ENCODE measurements at places on chromosomes 12 and 14.

DNA sequence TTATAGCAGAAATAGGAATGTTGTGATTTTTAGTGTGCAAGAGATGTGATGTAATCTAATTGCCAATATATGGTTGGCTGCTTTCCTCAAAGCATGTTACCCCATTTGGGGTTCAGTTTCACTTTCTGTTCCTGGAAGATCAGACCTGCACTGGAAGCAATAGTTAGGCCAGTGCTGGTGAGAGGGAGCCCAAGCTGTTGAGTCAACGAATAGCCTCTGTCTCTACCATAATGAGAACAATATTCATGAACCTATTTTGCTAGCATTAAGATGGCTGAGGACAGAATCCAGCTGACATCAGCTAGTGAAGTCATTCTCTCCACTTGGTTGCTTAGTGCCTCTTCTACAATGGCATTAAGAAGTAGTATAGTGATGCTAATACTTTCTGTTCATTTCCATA is 379.9 kb upstream of the DCN start:
- no peak for DNase-seq

DNA sequence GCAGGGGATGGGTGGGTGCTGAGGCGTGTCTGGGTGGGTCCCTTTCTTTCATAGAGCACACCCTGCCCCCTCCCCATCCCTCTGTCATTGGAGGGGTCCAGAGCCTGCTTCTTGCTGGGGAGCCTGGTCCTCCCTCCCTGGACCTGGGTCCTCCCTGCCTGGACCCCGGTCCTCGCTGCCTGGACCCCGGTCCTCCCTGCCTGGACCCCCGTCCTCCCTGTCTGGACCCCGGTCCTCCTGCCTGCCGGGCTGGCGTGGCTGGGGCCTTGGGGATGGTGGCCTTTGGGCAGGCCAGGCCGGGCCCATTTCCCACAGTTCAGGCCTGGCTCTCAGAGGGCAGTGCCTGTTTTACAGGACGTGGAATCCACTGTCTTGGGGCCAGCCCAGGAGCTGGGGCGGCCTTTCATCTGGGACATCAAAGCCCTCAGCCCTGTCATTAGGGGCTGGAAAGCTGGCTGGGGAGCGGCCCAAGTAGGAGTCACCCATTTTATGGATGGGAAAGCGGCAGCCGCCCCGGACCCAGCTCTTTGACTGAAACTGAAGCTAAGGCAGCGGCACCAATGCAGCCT is 44.6 kb downstream of the KIF26A start:
- no peak for DNase-seq

DNA sequence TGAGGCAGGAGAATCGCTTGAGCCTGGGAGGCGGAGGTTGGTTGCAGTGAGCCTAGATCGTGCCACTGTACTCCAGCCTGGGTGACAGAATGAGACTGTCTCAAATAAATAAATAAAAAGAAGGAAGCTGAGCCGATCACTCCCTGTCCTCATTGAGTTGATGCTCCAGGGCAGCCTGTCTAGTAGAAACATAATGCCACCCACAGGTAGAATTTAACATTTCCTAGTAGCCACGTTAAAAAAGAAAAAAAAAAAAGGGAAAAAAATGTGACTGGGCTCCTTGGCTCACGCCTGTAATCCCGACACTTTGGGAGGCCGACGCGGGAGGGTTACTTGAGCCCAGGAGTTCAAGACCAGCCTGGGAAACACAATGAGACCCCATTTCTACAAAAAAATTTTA is 135.7 kb downstream of the SCARB1 start:
- DNase-seq, result no peak

DNA sequence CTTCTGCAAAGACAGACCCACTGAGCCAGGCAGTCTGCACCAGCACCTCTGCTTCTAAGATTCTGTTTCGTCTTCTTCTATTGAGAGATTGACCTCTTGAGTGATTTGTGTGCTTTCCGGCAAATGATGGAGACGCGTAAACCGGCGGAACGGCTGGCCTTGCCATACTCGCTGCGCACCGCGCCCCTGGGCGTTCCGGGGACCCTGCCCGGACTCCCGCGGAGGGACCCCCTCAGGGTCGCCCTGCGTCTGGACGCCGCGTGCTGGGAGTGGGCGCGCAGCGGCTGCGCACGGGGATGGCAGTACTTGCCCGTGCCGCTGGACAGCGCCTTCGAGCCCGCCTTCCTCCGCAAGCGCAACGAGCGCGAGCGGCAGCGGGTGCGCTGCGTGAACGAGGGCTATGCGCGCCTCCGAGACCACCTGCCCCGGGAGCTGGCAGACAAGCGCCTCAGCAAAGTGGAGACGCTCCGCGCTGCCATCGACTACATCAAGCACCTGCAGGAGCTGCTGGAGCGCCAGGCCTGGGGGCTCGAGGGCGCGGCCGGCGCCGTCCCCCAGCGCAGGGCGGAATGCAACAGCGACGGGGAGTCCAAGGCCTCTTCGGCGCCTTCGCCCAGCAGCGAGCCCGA is 703 bp downstream of the ASCL4 start:
- peak; percentile 31 for DNase-seq

- DNase-seq, result no peak
These were observed 113.9 kb downstream of the GCH1 start for GRCh38 chr14:54788701-54789100.

DNA sequence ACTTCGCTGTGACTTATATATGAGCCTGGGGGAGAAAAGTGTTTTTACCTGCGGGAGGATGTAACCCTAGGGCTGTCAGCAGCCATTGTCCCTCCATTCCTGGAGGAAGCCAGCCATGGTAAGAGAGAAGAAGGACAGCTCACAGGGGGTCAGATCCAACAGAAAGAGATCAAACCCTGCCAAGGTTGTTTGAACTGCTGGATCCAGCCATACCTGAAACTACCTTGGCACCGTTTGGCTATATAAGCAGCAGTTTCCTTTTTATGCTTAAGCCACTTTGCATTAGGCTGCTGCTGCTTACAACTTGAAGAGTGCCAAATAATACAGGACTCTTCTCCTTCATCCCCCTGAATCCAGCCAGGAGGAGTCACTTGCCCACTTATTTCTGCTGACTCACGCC is 205.5 kb downstream of the PHETA1 start:
- DNase-seq, result no peak

- no peak for DNase-seq
These were observed 406.4 kb downstream of the SNAPC1 start for GRCh38 chr14:62168564-62169155.

DNA sequence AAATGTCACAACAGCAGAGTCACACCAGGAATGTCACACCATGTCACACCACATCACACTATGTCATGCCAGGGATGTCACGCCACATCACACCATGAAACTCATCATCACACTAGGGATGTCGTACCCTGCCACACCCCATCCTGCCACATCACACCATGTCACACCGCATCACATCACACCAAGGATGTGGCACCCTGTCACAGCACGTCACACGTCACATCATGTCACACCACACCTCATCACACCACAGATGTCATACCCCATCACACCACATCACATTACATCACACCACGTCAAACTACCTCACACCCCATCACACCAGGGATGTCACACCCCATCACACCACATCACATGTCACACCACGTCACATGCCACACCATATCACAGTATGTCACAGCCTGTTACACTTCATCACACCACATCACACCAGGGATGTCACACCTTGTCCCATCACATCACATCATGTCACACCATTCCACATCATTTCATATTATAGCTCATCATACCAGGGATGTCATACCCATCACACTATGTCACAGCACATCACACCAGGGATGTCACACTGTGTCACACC is 90.9 kb downstream of the TMEM121 start:
- no peak for DNase-seq

- no peak for DNase-seq
These were observed 202.7 kb downstream of the FBXL14 start for GRCh38 chr12:1391722-1392121.

- DNase-seq, result no peak
These were observed 26.6 kb downstream of the MBIP start for GRCh38 chr14:36293824-36294223.

DNA sequence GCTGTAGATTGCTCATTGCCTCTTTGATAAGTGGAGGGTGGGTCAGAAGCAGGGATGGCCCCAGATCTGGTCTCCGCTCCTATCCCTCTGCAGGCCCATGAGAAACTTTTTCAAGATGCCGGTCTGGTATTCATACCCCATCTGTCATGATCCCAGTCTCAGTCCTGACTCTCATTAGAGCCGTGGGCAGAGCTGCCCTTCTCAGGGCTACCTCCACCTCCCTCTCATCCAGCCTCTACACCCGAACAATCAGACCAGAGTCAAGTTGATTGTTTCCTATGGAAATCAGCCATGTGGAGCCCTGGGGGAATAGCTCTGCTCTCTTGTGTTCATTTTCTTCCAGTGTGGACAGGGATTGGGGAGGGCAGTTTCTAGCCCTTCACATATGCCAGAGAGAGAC is 45.8 kb downstream of the NEUROD4 start:
- DNase-seq, result no peak

- DNase-seq, result no peak
These were observed 58.2 kb downstream of the MVK start for GRCh38 chr12:109631751-109632150.

DNA sequence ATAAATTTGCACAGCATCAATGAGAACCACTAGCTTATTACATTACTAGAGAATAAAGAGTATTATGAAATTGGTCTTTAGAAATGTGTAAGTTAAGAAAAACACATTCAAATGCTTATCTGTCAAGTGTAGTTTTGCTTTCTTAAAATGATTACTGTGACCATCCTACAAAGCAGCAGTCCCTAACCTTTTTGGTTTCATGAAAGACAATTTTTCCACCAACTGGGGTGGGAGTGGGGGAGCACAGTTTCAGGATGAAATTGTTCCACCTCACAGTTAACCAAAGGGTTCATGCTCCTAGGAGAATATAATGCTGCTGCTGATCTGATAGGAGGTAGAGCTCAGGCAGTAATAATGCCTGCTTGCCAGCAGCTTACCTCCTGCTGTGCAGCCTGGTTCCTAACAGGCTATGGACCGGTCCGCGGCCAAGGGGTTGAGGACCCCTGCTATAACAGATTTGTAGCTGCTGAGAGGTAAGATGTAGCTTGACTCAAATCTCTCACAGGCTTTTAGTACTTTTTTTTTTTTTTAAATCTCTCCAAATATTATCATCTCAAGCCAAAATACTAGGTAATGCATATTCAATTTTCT is 45.4 kb downstream of the PPP4R3A start:
- DNase-seq, result no peak

All from activated T-cell treated with anti-CD3 and anti-CD28 coated beads, Interleukin-2, amount 50 U/mL, for 48 hours (primary cell).